ENCODE measurements at places on chromosomes 2 and 18.

GRCh38 chr2:199804831-199805230 is 46.2 kb downstream of the FTCDNL1 start:
- DNase-seq, result no peak

- no peak for DNase-seq
Measured at GRCh38 chr2:224948859-224949258, 93.4 kb downstream of the DOCK10 start.

DNA sequence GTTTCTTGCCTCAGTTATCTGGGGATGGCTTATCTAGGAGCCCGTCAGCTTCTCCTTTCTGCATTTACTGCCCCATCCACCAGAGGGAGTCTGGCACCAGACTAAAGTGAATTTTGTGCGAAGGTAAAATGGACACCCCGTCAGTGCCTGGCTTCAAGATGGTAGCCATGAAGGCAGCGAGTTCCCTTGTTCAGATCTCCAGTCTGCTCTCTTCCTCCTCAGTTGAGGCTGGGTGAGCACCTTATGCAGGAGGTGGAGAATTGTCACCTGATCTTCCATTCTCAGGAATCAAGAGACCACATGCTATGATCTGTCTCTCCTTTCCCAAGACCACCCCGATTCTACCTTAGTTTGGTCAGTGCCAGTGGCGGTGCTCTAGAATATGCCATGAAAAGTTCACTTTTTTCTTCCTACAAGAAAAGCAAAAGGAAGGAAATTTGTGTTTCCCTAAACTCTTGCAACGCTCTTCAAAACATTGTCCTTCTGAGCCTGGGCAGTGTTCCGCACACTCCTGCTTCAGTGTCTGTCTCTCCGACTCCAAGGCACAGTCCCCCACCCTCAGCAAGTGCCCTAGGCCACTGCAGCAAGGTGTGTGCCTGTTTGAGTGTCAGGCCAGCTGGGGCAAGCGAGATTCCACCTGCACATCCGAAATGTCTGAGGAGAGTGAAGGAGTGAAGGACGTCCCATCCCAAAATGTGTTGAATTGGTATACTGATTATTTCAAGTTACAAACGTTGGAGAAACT is 168.6 kb downstream of the SS18 start:
- peak; percentile 76 for DNase-seq

DNA sequence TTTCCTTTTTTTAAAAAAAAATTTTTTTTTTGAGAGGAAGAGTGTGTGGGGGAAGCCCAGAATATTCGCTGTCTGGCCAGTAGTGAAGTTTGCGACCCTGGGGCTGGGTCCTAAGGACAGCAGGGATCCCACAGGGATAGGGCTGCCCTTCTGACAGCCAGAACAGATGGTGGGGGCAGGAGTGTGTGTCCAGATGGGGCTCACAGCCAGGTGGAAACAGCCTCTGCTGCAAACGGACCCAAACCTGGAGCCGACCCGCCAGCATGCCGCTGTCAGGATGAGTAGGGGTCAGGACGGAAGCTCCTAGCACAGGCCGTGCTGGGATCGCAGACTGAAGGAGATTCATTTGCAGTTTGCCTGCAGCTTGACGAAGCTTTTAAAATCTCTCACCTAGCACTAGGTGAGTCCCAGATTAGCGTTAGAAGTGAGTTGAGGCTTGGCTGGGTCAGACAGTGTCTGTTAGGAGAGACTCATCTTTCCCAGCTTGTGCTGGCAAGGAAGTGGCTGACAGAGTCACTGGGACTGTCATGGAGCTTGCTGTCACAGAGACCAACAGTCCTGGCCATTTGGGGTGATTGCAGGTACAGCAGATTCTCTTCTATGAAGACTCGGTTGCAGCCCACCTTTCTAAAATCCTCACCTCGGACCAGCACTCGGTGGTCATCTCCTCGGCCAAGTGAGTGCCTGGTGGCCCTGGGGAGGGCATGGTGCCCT is 93.4 kb downstream of the DGKD start:
- DNase-seq, result no peak

DNA sequence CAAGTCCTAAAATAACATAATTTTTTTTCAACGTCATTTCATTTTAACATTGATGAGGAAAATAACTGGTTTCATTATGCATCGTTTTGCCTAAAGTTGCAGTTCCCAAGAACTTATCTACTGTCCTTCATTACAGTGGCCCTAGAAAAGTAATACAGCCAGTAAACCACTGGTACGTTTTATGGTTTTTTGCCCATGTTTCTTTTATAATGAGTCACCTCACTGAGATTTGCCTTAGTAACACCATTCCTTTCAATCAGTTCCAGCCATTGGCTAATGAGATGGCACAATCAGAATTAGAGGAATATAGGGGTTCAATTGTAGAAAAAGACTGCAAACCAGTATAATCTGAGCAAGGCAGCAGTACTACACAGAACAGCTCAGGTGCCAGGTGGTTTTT is 422.6 kb upstream of the LYPD1 start:
- no peak for DNase-seq

DNA sequence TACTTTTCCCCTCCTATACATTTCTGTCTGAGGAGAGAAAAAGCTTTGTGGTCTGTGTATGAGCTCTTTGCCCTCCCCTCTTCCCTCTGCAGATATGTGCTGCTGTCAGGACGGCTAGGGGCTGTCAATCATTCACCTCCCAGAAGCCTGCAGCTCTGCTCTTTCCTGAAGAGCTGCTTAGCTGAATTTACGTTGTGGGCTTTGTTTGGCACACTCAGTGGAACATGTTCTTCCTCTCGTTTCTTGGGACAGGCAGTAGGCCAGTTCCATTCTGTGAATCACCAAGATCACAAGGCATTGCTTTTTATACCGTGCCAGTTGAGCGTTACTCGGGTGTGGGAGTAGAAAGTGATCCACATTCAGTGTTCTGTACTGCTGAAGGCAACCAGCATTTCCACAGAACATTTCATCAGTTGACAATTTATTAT is 136.7 kb downstream of the LAMA3 start:
- no peak for DNase-seq

DNA sequence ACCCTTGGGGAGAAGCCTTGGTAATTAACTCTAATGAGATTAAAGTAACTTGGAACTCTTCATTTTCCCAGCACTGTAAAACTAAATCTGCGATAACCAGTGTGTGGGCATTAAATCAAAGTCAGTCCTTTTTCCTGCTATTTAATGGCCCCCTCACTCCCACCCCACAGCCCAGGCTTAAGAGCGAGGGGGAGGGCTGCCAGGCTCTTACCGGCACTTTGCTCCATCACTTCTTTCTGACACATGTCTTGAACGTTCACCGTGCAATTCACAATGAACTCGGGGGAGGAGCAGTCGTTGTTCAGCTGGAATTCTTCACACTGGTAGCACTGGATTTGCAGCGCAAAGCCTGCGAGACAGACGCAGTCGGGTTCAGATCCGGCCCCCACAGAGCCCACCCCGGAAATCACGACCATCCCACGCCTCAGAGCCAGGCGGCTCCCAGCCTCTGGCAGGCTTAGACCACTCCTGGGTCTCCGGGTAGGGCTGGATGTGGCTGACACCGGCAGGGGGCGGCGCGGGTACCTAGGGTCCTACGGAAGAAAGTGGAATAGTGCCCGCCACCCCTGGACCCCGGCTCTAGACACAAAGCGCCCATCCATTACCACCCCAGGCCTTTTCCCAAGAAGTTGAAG is 1.7 kb downstream of the LYPD1 start:
- no peak for DNase-seq

DNA sequence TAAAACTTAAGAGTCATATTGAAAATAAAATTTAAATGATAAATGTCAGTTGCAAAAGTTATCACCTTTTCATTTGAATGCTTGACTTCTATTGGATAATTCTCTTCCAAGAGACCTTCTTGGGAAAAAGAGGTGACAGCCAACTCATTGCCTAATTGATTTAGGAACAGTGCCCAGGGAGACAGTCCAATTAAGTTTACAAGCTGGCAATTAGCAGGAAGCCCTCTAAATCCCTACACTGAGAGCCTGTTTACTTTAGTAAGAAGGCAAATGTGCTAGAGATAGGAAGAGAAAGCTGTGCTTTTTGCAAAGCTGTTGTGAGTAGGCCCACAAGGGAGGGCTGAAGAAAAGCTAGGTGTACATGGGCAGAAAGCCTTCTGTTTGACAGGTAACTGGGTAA is 189.1 kb downstream of the WDPCP start:
- no peak for DNase-seq

DNA sequence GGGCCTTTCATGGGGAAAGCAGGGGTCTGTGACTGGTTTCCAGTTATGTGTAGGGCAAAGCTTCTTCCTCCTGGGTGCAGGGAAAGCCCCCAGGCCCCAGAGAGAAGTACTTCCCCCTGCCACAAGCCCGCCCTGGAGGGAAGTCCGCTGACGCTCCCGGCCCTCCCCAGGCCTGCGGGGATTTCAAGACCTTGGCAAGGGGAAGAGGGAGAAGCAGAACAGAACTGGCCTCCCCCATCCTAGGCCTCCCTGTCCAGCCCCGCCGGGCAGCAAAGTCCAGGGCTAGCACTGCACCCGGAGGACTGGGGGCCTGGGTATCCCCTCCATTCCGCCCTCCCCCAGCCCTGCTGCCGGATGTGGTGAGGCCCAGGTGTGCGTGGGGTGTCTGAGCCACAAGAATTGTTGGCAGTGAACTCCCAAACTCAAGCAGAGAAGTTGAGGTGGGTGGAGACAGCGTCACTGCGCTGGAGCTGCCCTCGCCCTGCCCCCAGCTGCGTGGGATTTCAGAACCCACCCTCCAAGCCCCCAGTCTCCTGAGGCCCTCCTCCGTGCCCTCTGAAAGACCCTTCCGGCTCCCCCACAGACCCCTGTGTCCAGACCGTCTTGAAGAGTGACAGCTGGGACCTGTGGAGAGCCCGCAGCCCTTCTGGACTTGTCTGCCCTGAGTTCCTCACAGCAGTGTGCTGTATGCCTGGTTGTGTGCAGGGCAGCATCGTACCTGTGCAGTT is 1.1 kb upstream of the DUSP2 start:
- peak; percentile 89 for DNase-seq

DNA sequence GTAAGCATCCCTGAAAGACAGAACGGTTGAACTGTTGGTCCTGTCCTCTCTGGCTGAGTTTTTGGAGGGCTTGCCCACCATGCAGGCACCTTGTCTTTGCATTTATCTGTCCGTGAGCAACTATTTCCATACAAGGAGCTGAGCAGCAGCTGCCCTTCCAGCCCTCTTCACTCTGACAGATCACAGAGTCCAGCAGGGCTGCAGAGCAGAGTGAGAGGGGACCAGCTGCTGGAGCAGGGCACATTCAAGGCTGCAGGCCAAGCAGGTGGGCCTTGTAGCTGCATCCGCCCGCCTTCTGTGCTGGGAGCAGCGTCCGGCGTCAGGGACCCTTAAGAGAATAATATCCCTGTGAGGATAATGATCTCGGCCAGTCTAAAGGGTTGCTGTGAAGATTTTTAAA is 9.5 kb downstream of the SMYD1 start:
- DNase-seq, result no peak

GRCh38 chr2:97769711-97770110 is 56.3 kb downstream of the ZAP70 start:
- DNase-seq, result no peak

- DNase-seq, result no peak
Measured at GRCh38 chr2:56583796-56584315, 400.1 kb downstream of the CCDC85A start.

Data from RPMI8226 (cell line).